ENCODE measurements at places on chromosomes 4 and X.

- DNase-seq = peak; percentile 90
Measured at GRCh38 chr4:107719922-107720722, at the start of gene PAPSS1. Gene PAPSS1 (minus strand): TSS chr4:107720234. CDS start chr4:107720179, 55 bp downstream.

DNA sequence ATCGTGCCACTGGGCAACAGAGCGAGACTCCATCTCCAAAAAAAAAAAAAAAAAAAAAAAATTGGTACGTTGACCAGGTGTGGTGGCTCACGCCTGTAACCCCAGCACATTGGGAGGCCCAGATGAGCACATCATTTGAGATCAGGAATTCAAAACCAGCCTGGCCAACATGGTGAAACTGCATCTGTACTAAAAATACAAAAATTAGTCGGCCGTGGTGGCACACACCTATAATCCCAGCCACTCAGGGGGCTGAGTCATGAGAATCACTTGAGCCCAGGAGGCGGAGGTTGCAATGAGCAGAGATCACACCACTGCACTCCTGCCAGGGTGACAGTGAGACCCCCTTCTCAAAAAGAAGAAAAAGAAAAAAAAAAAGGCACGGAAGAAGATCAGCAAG, 24.5 kb downstream of the RBMX start:
- no peak for DNase-seq

DNA sequence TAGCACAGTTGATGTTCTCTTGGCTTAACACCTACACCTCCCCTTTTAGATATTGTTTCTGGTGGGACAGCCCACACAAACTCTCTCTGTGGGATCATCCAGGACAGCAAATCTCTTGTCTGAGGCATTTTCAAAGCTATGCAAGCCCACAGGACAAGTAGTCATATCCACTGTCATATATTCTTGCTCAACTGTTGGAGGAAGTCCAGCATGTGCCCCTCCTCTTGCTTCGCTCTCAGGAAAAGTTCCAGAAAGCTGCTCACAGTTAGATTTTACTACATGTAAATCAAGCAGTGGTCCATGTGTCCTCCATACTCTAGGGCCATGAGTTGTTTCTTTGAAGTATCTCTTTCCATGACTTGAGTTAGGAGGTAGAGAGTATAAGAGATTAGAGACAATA, 260.7 kb downstream of the INPP4B start:
- DNase-seq = no peak

DNA sequence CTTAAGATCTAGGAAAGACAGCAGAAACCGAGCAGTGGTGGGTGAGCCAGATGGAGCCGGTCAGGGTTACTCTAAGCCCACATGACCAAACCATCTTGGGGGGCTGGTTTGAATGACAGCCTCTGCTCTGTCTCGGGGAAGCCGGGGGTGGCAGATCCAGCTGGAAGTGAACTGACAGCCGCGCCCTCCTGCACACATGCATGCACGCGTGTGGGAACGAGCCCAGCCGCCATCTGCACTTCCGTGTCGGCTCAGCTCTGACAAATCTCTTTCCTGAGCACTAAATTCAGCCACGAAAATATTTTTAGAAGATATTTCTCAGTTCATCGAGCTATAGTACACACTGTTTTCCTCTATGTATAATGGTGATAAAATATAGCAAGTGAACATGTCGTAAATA, 115.5 kb downstream of the DCTD start:
- no peak for DNase-seq

DNA sequence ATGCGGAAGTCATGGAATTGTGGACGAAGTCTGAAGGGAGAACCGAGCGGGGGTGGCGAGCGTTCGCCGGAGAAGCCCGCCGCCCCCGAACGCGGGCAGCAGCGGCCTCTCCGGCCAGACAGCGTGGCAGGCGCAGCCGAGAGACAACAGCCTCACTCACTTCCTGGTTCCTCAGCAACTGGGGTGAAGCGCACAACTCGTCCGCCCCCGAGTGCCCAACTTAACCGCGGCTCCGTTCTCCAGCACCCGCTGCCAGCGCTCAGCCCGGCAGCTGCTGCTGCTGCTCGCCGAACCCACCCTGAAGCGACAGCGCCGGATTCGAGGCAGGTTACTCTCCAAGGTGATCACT, 68.0 kb downstream of the NOCT start:
- peak; percentile 46 for DNase-seq

DNA sequence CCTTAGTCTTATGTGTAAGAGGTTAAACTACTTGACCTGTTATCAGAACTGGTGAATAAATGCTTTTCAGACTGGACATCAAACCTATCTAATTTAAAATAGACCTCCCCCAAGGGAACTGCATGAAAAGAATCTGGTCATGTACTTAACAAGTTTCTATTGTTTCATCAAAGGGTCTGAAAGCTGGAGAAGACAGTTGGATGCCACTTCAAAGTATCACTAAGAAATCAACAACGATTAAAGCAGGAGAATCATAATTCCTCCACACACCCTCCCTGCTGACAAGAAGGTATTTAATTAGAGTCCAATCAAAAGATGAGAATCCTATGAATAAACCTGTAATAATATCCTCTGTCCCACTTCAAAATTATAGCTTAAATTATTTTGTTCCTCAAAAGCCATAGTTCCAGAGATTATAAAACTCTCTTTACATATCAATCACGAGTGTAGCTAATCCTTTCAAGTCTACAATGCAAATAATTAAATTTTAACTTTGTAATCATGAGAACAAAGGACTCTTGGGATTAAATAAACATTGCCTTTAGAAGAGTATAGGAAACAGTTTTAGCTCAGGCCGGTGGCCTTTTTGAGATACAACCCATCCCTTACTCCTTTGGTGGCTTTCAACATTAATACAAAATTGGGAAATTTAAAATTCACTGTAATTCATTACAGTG, 35.1 kb downstream of the TSPAN5 start:
- no peak for DNase-seq

DNA sequence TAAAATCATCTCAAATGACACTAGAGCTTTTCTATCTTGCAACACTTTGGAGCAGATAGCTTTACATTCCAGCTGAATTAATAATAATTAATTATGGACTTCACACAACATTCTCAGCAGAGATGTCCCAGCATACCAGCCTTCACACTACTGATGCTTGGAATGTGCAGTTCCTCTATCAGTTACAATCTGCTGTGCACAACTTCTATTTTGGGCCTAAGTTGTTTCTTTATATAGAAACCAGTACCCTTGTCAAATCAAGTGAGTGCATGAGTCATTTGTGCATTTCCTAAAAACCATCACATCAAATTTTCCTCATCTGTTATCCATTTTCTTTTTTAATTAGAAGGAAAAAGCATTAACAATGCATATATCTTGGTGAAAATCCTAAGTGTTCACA, 8.8 kb upstream of the RASL11B start:
- DNase-seq = no peak

DNA sequence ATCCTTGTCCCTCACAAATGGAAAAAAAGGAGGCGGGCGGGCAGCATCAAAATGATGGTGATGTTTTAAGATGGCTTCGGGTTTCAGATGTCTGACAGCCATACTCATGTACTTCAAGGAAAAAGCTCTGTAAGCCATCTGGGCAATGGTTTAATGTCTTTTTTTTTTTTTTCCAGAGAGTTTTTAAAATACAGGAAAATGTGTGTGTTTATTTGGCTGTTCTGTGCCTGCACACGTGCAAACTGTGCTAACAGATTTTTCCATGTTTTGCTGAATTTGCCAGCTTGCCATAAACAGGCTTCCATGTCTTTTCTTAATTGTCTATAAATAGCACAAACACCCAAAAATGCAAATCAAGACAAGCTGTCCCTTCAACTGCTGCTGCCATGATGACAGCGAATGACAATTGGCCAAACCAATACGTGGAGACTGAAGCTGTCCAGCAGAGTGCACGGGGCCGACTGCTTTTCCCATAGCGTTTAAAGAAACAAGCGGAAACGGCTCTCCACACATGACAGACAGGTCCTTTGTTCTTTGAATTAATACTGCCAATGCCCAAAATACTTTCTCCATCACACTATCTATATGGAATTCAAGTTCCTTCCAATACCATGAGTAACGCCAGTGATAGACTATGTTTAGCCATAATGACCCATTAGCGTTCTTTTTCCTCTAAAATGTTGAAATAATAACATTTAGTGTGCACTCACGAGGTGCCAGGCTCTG, 35.7 kb downstream of the AFAP1 start:
- no peak for DNase-seq

DNA sequence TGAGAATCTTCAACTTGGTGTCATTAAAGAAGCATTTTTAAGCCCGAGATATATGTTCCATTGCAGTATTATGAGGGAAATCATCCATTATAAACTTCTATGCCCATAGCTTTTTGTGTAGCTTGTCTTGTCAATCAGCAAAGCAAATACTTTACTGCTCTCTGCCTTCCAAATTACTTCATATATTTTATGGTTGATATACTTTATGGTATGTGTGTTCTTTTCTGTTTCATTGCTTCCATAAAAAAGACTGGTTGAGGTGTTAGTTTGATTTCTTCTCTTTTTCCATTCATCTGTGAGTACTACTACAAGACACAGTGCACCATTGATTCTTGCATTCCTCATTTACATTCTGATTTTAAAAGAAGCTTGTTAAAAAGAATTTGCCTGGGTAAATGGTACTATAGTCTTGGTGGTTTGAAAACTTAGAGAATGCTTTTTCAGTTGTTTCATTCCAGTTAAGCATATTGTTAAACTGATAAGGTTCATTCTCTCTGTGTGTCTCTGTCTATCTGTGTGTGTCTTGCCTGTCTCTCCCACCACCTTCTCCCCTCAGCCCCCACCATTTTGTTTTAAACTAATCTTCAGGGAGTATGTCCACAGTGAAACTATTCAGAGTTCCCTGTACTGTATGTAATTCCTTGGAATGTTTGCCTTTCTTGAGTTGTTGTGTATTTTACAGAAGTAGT, 27.1 kb downstream of the STAG2 start:
- DNase-seq = no peak

GRCh38 chrX:13074297-13075262, 30.2 kb upstream of the FAM9C start:
- DNase-seq = no peak

DNA sequence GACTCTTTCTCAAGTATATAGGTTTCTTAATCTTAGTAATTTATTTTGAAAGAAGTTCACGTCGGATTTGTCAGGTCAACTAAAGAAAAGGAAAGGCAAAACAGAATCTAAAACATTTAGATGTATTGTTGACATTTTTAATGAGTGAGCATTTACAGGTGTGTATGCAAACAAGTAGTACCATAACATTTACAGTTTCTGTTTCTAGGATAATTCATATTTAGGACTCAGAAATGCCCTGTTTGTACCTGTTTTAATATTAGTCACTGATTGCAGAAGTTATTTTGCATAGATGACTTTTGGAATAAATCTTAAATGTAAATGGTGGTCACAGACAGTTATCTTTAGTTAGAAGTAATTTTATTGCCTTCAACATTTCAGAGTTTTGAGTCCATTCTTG, 151.3 kb upstream of the NUDT6 start:
- no peak for DNase-seq

- DNase-seq = peak; percentile 33
Measured at GRCh38 chrX:7088968-7089615, 58.4 kb upstream of the STS start.

DNA sequence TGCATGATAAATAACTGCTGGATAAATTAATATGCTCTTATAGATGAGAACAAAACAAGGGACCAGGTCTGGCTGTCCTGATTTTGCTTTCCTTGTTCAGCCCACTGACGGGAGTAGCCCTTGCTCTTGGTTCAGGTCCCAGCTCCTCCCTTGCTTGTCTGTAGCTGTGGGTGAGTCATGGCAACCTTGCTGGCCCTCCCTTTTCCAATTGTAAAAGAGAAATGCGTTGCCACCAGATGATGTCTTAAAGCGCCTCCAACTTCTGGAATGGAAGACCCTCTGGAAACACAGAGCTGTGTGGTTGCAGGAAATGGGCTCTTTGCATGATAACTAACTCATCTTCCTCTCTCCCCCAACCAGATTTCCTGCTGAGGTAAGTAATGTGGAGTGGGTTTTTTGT, 171.4 kb downstream of the AASDH start:
- DNase-seq = no peak

DNA sequence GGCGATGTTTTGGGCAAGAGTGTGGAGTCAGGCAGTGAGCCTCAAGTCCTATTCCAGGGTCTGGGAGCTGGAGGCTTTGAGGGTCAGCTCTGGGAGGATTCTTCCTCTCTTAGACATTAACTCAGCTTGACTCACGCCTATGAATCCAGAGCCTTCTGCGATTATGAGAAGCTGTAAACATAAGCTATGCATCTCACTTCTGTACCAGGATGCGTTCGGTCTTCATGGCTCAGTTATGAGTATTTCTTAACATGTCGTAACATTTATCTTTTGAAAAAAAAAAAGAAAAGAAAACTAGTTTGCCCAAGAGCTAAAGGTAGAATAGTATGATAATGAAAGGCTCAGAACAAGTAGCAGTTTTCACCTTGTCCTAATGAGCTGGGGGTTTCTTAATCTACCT, 4.6 kb downstream of the SHROOM2 start:
- no peak for DNase-seq

DNA sequence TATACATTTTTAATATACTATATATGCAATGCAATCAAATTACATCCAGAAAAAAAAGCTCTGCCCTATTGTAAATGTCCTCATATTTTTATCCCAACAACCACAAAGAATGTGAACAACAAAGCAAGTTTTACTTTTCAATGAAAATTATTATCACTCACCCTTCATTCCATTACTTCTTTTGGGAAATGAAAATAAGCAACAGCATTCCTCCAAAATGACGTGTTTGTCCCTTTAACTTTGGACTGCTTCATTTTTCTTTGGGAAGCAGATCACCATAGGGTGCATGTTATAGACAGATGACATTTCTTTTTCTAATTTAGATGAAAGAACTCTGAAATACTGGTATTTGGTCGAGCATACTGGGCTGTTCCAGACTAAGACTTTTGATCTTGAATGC, 667.1 kb upstream of the BOD1L1 start:
- no peak for DNase-seq

DNA sequence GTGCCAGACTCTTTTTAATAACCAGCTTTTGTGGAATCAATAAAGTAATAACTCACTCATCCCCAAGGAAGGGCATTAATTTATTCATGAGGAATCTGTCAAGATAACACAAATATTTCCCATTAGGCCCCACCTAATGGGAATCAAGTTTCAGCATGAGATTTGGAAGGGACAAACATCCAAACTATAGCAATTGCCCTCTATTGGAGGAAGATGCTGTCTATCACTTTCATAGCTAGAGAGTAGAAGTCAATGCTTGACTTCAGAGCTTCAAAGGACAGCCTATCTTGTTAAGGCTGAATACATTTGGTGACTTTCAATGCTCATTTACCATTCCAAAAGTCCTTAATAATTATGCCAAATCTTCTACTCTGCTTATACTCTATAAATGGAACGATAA, 84.9 kb upstream of the ATOH1 start:
- DNase-seq = no peak

GRCh38 chr4:51894059-51894645, 51.2 kb downstream of the DCUN1D4 start:
- DNase-seq = no peak

- no peak for DNase-seq
Measured at GRCh38 chr4:26558166-26558895, 25.6 kb upstream of the TBC1D19 start.

Measured in stimulated activated CD8-positive, alpha-beta memory T cell treated with anti-CD3 and anti-CD28 coated beads, Interleukin-4, amount 100 ng/mL, for 24 hours (primary cell).